ENCODE measurements at places on chromosomes 11 and 22.
A peak's percentile ranks its signal among the peaks of the same experiment; 100 is the strongest.

GRCh38 chr11:64065712-64066111 is 30.0 kb downstream of the FLRT1 start:
- DNase-seq: no peak

DNA sequence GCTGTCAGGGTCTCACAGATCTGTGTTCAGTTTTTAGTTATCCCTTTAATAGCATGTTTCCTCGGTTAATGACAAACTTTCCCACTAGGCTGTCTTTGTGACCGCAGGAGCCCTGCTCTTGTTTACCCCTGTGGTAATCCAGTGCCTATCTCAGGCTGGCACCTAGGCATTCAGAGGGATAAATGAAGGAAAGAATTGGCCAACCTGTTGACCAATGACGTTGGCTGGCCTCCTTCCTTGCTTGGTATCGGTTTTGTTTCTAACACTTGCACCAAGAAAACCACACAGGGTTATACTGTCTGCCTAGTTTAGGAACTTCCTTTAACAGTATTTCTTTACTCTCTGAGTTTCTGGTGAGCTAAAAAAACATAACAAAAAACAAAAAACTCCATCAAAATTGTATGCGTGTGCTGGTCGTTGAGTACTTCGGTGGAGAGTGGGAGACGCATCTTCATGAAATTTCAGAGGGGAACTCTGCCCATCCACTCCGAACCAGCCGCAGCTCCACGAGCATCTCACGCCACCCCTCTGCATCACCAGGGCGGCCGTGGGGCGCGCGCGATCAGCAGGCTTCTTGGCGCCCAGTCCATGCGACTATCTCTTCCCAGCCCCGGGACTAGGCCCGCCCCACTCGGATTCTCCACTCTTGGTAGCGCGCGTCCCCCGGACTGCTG is 563 bp upstream of the ENDOD1 start:
- no peak for DNase-seq

DNA sequence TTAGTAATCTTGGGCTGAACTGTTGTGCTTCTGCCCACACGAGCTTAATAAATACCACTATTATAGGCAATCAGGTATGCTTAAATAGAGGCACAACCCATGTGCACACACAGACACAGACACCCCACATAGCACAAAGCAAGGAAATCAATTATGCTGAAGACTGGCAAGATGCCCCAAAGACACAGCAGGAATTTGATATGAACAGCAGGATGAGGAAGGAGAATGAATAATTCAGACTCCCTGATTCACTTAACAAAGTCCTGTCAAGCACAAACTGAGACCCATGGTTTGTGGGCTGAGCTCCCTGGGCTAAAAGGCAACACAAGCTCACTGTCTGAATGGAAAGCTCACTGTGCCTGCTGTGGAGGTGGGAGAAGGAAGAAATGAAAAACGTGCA is 42.5 kb downstream of the RBFOX2 start:
- DNase-seq: no peak

- DNase-seq: no peak
Observed at GRCh38 chr11:67060111-67060522, 3.5 kb downstream of the RHOD start.

GRCh38 chr11:130649801-130650200 is 201.4 kb downstream of the ADAMTS15 start:
- DNase-seq: no peak

GRCh38 chr11:130737041-130737830 is 179.0 kb downstream of the SNX19 start:
- no peak for DNase-seq

DNA sequence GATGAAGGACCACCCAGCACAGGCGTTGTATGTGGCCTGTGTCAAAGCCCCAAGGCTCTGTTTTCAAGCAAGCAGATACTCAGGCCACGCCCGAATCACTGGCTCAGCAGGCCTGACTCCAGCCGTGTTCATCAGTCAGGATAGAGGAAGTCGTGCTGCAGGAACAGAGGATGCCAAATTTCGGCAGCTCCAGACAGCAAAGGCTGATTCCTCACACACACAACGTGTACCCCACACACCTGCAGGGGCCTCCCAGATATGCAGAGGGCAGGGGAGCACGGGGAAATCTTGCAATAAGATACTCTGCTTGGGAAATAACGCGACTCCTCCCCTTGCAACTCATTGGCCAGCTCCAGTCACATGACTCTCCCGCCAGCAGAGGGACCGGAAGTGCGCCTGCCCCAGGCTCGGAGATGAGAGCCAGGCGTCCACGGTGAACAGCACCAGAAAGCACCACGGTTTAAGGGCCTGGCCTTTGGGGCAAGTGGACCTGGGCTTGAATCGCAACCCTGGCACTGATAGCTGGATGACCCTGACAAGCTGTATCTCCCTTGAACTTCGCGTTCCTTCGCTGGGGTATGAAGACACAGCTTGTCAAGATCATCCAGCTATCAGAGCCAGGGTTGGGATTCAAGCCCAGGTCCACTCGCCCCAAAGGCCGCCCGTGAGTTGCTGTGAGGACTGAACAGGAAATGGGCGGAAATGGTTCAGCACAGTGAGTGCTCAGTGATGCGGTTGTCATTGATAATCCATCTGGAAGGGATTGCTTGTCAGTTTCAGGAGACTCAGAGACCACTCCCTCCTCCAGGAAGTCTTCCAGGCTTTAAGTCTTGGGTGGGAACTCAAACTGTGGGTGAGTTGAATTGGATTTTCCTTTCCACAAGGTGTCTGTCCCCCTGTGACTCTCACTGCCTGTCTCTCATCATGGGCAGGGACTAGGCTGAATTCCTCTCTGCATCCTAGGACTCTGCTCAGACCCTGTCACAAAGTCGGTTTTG is 88.5 kb downstream of the MYEOV start:
- no peak for DNase-seq

DNA sequence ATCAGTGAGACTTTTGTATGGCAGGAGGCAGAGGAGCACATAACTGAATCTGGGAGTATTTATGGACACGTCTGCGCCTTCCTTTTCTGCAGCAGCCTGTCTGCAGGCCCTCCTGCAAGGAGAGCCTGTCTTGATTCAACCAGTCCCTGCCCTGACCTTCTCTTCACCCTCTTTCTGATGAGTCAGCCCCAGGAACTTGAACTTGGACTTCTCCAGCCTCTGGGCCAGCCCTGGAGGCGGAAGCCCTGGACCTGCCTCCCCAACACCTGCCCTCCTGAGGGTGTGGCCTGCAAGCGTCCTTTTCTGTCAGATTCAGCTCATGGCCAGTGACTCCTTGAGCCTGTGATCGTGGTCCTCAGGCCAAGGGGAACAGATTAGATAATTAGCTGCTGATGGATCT is 20.0 kb downstream of the DAGLA start:
- DNase-seq: no peak

- DNase-seq: no peak
Observed at GRCh38 chr22:33472462-33473344, 414.5 kb upstream of the SYN3 start.

DNA sequence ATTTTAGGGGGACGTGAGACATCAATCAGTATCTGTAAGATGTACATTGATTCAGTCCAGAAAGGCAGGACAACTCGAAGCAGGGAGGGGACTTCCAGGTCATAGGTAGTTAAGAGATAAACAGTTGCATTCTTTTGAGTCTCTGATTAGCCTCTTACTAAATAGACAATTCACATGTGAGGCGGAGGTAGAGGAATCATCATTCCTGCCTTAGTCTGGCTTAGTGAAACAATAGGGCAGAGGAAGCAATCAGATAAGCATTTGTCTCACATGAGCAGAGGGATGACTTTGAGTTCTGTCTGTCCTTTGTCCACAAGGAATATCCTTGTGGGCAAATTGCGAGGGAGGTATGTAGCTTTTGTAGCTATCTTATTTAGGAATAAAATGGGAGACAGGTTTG is 248.3 kb downstream of the DDX10 start:
- DNase-seq: no peak

DNA sequence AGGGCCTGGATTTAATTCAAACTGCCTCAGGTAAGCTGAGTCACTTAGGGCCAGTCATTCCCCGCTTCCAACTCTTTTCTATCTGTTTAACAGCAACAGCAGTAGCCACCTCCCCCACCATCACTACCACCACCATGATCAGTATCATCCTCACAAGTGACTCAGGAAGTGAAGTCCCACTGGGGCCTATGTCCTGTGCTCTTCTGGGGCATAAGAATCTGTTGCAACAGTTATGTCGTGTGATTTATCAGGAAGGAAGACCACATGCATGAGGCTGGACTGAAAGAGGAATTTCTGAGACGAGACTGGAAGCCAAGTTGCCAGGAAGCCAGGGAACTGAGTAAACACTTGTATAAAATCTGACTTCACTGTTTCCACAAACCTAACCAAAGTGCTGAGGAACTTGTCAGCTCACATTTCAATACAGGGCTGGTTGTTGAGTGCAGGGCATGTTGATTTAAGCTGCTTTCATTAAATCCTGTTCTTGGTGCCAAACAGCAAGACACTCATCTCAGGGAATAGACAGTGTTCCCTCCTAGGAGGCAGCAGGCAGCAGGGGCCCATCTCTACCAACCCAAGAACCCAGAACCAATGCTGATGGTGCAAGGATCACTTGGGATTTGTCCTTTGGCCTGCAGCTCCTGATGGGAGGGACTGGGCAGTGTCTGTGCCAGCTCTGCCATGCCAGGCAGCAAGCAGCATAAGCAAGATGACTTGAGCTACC is 226.7 kb upstream of the NARS2 start:
- no peak for DNase-seq

DNA sequence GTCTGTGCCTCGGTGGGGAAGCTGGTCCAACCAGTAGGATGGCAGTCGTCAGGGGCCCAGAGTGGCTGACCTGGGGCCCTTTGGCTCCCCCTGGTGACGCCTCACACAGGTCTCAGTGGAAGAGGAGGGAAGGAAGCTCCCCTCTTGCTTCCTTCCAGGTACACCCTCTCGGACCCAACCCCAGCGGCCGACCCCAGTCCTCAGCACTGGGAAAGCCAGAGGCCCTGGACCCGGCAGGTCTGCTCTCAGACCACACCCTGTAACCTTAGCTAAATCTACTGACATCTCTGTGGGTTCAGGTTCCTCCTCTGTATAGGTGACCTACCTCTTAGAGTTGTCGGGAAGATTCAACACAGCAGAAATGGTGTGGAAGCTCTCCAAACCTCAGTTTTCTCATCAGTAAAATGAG is 3.4 kb upstream of the SCUBE1 start:
- DNase-seq: peak; percentile 56

DNA sequence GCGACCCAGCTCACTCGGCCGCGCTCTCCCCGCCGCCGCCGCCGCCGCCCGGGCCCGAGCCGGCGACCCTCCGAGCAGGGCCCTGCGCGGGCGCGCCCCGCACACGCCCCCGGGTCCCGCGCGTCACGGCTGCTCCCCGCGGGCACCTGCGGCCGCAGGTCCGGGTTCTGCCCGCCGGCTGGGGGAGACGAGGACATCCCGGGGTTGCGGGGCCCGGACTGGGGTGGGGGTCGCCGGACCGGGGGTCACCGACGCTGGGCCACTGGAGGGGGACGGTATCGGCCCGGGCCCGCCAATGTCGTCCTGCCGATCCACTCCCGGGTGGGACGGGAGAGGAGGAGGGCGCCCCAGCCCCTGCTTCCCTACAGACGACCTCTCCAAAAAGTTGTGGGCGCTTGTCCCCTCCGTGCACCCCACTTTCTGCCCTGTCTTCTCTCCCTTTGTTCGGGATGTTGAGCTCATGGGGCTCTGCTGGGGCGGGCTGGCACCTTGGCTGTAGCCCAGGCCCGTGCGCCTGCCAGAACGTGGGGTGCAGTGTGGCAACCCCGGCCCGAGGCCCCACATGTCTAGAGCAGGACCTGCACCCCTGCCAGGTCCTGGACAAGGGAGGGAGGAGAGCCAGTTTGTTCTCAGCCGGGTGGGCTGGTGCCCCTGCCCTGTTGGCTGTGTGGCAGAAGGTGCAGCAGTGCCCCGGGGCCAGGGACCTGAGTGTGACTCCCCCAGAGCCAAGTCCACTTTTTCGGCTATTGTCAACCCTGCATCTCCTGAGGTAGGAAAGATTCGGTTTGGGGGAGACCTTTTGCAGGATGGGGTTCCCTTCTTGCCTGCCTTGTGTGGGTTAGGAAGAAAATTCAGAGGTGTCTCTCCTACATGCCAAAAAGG is 40.2 kb upstream of the CELSR1 start:
- DNase-seq: no peak

DNA sequence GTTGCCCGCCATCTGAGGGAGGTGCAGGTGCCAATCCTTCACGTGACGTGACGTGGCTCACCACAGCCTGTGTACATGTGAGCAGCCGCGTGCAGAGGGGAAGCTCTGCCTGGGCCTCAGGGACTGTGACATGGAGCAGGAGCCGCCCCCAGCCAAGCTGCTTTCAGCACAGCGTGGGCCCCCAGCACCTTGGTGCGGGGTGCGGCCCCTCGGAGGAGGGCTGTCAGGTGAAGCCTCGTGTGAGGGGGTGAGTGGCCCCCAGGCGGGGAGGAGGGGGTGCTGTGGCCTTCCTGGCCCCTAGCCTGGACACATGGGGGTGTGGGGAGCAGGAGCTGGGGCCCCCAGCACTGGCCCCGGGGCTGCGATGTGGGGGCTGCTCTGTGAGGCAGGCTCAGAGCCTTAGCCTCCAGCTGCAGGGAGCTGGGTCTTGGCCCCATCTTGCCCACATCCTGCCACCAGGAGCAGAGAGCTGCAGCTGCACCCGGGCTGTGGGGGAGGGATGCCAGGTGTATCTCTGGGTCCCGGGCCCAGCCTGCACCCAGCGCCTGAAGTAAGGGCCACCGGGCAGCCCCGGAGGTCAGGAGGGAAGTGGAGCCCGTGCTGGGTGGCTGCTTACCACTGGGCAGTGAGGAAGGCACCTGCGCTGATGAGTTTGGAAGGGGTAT is at the start of gene ADORA2A:
ADORA2A (plus strand) TSS at position 100 of the 665 bp plus-strand sequence. CDS start 5,806 bp downstream, outside the sequence.
- DNase-seq: no peak

DNA sequence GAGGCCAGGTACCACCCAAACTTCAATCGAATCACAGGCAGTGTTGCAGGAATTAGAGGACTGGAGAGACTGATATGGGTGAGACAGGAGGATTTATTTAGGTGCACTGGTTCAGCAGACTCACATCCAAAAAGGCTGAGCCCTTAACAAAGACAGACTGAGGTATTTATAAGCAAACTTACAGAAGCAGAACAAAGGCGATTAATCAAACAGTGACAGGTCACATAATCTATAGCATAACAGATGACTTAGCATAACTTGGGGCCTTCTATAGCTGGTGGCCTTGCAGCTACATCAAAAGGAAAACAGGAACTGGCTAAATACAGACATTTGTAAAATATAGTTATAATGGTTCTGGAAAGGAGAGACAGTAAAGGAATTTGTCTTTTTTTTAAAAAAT is 2.1 kb downstream of the APOBEC3B start:
- no peak for DNase-seq
